T-helper 9 cell (primary cell): ENCODE measurements at places on chromosomes 11 and 22.

DNA sequence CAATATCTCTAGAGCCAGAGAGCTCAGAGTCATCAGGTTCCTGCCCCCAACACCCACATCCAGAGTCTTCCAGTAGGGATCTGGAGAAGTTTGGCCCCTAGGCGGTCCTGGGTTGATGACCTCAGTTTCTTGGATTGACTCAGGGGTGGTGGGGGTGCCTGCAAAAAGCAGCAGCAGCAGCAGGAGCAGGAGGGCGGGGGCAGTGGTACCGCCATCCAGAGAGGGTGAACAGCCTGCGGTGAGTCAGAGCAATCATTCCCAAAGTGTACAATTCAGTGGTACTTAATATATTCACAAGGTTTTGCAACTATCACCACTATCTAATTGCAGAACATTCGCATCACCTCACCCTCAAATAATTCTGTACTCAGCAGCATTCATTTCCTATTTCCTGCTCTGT, 9.9 kb upstream of the SEC14L3 start:
- DNase-seq, result no peak

- DNase-seq, result no peak
Measured at GRCh38 chr22:22182218-22182989, 62.2 kb upstream of the VPREB1 start.

GRCh38 chr11:89347071-89347470, 144.1 kb downstream of the NOX4 start:
- DNase-seq, result no peak

DNA sequence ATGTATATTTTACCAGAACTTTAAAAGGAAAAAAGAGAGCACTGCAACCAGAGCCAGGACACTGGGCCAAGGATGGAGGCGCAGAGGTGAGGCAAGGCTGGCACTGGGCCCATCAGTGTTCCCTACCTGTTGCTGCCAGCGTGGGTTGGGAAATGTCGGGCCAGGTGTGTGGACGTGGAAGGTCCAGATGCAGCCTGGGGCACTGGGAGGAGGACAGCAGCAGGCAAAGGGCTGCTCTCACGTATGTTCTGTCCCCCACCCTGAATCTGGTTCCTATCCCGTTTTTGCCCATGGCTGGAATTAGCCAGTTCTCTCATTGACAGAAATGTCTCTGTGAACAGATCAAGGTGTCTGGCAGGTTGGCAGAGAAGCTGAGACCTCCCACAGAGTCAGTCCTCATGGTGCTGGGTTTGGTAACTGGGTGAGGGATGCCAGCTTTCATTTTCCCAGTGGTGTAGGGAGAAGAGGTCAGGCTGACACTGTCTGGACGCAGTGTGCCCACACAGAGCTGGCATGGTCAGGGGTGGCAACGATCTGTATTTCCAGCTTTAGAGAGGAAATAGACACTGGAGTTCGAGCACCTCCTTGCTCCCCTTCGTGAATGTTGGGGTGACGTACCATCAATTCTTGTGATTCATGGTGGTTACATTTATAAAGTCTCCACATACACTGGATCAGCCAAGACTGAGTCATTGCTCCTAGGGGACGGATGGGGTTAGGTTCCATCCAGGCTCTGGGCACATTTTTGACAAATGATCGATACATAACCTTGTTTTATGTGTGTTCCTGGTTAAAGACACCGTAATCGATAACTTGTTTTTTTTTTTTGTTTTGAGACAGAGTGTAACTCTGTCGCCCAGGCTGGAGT, 4.3 kb upstream of the PNPLA3 start:
- no peak for DNase-seq

DNA sequence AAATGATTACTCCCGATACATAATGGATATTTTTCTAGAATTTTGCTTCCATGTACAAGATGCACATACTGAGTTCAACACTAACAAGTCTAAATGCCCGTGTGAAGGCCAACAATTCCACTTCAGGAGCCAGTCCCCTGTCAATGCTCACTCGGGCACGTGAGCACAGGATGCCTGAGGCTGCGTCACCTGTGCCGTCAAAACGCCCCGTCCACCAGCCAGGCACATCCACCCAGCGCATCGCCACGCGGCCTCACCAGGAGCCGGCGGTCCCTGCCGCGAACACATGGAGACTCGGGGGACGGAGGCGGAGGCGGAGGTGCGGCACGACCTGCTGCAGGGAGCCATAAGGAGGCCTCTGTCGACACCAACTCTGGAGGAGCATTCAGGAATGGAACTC, 9.8 kb downstream of the TOLLIP start:
- no peak for DNase-seq

DNA sequence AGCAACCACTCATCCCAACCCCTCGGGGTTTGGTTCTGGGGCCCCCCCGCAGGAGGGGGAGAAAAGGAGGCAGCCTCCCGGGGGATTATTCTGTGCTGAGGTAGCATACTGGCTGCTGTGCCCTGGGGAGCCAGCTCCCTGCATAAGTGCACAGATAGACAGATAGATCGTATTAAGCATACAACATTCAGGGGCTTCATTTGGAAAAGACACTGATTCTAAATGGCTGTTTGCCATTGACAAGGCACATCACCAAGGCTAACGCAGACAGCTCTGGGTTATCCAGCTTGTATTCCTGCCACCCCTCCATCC, 547.9 kb downstream of the BUD13 start:
- DNase-seq, result no peak

GRCh38 chr11:128552783-128553661, 34.3 kb downstream of the ETS1 start:
- no peak for DNase-seq

DNA sequence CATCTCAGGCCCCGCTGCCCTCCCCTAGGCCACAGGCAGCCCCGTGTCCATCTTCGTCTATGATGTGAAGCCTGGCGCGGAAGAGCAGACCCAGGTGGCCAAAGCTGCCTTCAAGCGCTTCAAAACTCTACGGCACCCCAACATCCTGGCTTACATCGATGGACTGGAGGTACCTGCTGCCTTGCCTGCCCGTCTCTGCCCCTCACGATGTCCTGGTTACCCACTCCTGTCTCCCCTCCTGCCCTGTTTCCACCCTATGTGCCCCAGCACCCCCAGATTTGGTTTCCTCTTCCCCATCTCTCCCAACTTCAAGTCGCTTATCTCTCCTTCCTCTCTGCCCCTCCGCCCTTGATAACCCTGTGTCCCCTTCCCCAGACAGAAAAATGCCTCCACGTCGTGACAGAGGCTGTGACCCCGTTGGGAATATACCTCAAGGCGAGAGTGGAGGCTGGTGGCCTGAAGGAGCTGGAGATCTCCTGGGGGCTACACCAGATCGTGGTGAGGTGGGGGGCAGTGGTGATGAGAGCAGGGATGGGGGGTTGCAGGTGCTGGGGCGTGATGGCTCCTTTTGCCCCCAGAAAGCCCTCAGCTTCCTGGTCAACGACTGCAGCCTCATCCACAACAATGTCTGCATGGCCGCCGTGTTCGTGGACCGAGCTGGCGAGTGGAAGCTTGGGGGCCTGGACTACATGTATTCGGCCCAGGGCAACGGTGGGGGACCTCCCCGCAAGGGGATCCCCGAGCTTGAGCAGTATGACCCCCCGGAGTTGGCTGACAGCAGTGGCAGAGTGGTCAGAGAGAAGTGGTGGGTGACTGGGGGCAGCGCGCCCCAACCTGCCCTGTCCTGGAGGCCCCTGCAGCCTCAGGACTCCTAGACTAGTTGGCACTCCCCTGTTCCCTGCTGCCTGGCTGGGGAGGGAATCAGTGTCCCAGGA, 930 bp downstream of the SCYL1 start:
- DNase-seq, result no peak

GRCh38 chr22:19457828-19458428, 10.4 kb upstream of the C22orf39 start:
- no peak for DNase-seq

GRCh38 chr11:46673713-46674462, 26.5 kb downstream of the ARHGAP1 start:
- DNase-seq, result no peak

DNA sequence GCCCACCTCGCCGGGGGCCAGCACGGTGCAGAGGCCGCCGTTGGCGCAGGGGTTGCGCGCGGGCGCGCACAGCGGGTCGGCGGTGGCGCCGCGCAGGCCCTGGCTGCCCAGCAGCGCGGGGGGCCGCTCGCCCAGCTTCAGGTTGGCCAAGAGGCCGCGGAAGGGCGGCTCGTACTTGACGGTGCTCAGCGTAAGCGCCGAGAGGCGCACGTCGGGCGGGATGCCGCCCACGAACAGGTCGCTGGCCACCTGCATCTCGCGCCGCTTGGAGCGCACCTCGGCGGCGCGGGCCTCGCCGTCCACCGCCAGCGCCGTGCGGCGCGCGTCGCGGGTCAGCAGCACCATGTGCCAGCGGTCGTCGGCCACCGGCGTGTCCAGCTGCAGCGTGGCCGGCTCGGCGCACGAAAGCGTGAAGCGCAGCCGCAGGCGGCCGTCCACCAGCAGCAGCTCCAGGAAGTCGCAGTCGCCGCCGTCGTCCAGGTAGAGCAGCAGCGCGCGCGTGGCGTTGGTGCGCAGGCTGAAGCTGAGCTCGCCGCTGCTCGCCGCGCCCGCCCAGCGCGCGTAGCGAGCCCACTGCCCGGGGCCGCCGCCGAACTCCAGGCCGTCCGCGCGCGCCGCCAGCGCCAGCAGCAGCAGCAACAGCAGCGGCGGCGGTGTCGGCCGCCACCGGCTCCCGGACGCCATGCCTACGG, 9.8 kb downstream of the NRXN2 start:
- no peak for DNase-seq

- DNase-seq, result no peak
Measured at GRCh38 chr11:69940246-69940610, 121.0 kb upstream of the FGF3 start.

GRCh38 chr11:118620529-118621070, 13.2 kb downstream of the PHLDB1 start:
- DNase-seq, result no peak

GRCh38 chr11:59284773-59285129, 72.0 kb upstream of the MPEG1 start:
- DNase-seq, result no peak

DNA sequence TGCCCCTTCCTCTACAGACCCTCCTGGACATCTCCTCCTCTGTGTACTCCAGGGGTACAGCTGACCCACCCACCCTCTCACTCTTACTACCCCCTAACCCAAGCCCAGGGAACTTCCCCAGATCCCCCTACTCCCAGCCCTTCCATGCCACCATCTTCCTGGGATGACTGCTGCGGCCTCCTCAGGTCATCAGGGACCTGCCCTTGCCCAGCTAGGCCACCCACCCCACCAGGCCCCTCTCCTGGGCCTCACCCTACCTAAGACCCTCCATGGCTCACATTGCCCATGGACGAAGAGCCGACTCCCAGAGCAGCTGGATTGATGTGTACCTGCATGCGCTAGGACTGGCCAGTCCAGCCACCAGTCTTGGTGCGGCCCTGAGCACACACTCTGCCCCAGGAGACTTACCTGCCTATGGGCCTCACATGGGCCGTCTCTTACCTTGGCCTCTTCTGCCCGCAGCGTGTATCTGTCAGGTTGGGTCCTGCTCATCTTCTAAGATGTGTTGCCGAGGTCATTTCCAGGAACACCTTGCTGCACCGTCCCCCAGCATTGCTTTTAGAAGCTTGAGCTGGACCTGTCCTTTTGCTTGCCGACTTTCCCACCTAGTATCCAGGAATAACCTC, 2.0 kb upstream of the CLDN5 start:
- DNase-seq, result no peak

DNA sequence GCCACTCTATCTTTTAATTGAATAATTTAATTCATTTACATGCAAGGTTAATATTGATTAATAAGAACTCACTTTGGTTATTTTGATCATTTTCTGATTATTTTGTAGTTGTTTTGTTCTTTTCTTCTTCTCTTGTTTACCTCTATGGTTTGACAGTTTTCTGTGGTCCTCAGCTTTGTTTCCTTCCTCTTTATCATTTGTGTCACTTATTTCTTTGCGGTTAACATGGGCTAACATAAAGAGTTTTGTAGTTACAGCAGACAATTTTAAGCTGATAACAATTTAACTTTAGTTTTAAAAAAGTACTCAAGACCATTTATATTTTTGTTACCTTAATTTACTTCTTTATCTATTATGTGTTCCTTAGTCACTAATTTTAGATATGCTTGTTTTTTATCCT, 1032.8 kb upstream of the RAG2 start:
- no peak for DNase-seq

GRCh38 chr11:122895563-122895962, 13.0 kb downstream of the JHY start:
- DNase-seq, result no peak

DNA sequence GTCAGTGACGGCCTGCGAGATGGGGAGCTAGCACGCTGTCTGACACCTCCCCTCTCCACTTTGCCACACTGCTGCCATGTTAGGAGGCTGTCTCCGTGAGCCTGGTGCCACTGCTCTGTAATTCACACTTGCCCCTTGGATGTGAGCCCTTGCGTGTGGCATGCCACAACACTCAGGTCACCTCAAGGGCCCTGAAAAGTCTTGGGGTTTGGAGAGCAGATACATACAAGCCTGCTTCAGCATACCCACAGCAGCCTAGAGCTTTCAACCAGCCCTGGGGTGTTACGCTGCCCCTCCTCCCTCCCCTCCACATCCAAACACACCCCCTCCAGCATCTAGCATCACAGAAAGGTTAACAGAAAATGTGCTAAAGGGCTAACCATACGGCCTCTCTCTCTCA, 69.5 kb upstream of the TBCEL start:
- no peak for DNase-seq

DNA sequence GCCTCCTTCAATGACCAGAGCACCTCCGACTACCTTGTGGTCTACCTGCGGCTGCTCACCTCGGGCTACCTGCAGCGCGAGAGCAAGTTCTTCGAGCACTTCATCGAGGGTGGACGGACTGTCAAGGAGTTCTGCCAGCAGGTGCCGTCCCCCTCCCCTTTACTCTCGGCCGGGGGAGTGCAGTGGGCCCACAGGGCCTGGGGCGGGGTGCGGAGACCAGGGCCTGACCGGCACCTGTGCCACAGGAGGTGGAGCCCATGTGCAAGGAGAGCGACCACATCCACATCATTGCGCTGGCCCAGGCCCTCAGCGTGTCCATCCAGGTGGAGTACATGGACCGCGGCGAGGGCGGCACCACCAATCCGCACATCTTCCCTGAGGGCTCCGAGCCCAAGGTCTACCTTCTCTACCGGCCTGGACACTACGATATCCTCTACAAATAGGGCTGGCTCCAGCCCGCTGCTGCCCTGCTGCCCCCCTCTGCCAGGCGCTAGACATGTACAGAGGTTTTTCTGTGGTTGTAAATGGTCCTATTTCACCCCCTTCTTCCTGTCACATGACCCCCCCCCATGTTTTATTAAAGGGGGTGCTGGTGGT, 11.0 kb downstream of the OTUB1 start:
- no peak for DNase-seq

DNA sequence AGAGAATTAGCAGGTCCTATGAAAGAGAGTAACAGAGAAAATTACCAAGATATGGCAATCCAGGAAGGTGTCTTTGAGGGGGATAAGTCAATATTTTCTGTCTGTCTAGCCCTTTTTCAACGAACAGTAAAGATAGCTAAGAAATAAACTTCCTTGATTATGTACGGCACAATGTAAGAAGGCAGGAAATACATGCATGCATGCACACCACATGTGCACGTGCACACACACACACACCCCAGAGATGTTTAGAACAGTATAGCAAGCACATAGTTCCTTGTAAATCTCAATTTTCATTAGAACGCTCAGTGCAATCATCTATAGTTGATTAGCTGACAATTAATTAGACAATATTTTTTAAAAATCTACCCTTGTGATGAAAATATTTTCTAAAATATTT, 74.7 kb downstream of the MPPED2 start:
- DNase-seq, result no peak

- no peak for DNase-seq
Measured at GRCh38 chr22:22450343-22450839, 58.2 kb downstream of the ZNF280B start.
